Stimulated activated naive B cell treated with anti-CD40 and anti-IgM and Interleukin-4, amounts not matched to agents 10 μg/mL and 1 μg/mL and 100 μg/mL, for 72 hours (primary cell): ENCODE measurements at places on chromosomes 4 and X.

- no peak for DNase-seq
Observed at GRCh38 chrX:8048466-8048865, 121.3 kb upstream of the PNPLA4 start.

GRCh38 chrX:47201345-47201944 is 7.8 kb downstream of the UBA1 start:
- no peak for DNase-seq

DNA sequence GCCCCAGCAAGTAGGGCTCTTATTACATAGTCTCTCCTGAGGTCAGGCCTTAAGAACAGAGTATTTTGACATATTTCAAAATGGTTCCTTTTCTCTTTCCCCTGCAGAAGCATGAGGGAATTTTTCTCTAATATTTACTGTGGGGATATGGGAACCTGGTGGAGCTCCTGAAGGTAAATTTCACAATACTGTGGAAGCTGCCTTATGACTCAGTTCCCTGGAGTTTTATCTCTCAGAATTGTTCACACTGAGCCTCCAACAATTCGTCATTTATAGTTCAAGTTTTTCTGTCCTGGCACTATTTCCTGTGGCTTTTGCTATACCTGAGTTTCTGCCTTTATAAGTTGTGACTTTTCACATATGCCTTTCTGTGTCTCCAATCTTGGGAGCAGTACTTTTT is 607.2 kb upstream of the NDST4 start:
- DNase-seq: no peak

GRCh38 chr4:117783716-117784115 is 250.6 kb upstream of the NDST3 start:
- no peak for DNase-seq

DNA sequence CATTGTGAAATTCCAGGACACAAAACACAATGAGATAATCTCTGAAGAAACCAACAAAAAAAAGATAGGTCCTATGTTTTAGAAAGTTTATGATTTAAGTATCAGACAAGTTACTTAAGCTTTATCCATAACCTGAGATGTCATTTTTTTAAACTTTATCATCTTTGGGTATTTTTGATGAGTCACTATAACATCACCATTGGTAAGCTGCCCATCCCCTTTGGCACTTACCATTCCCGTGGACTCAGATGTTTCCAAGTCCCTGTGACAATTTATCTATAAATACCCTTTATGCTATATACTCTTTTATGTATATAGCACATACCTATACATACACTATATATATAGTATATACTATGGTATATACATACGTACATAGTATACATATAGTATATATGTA is 198.9 kb upstream of the GEMIN8 start:
- no peak for DNase-seq

DNA sequence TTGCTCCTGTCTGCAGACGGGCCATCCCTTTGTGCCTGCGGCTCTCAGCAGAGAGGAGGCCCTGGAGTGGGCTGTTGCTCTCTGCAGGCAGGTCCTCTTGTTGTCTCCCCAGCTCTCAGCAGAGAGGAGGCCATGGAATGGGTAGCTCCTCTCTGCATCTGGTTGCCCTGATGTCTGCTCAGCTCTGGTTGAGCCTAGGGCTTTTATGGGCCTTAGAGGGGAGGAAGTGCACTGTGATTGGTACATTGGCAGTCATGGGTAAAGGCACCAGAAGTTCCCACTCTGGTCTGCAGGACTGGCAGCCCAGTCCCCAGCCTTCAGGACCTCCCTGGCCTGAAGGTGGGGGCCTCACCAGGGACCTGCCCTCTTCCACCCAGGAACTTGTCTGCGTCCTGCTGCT is 21.5 kb downstream of the SPON2 start:
- no peak for DNase-seq

DNA sequence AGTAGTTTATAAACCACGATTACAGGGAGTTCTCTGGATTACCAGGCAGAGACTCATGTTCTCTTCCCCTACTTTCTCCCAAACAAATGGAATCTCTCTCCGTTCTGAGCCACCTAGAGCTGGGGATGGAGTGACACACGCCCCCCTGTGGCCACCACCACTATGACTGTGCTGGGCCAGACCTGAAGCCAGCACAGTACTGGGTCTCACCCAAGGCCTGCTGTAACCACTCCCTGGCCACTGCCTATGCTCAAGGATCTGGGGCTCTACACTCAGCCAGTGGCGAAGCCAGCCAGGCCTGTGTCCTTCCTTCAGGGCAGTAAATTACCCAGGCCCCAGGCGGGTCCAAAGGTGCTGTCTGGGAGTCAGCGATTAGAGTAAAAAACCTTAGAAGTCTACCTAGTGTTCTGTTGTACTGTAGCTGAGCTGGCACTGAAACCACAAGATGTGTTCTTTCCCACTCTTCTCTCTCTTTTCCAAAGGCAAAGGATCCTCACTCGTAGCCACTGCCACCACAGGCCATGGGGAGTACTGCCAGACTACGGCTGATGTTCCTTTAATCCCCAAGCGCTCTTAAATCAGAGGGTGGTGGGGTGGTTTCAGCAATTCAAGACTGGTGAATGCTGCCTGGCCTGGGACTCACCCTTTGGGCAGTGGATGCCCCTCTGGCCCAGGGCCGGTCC is 412.2 kb upstream of the ARX start:
- DNase-seq: no peak

DNA sequence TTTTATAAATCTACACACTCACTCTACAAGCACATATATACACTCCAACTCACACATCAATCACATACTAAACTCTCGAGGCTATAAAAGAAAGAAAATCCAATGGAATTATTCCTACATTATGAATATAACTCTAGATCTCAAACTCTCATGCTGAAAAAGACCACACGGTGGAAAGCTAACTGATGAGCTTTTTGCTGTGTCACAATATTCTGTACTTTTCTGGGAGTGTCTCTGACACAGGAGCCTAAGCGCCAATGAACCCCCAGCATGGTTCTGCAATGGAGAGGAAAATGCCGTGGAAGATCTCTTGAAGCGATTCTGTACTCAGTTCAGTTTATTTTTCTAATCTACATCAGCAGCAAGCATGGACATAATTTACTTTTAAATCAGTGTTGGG is 124.2 kb upstream of the ETNPPL start:
- no peak for DNase-seq

GRCh38 chr4:157992948-157993839 is 179.6 kb downstream of the GASK1B start:
- no peak for DNase-seq

DNA sequence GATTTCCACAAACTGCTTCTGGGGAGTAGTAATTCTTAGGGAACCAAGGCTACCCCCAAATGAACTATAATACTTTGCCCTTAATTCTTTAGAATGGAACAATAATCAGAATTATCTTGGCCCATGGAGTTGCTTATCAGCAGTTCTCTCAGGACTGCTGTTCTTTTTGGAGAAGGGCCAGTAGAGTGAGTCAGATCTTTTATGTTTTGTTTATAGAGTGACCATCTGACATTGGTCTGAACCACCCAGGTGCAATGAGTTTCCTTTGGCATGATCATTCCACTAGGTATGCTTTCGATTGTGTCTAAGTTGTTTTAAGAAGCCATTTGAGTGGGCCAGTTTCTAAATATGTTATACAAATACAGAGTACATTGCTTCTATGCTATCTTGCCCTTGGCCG is 31.8 kb downstream of the PRRG1 start:
- DNase-seq: no peak

GRCh38 chr4:161564230-161564834 is 599.5 kb downstream of the FSTL5 start:
- no peak for DNase-seq

GRCh38 chr4:8171984-8172924 is 13.6 kb upstream of the ABLIM2 start:
- DNase-seq: peak; percentile 87

- no peak for DNase-seq
Observed at GRCh38 chr4:20347531-20347930, 95.8 kb downstream of the SLIT2 start.

GRCh38 chr4:76894537-76895255 is 3.2 kb downstream of the SOWAHB start:
- no peak for DNase-seq

DNA sequence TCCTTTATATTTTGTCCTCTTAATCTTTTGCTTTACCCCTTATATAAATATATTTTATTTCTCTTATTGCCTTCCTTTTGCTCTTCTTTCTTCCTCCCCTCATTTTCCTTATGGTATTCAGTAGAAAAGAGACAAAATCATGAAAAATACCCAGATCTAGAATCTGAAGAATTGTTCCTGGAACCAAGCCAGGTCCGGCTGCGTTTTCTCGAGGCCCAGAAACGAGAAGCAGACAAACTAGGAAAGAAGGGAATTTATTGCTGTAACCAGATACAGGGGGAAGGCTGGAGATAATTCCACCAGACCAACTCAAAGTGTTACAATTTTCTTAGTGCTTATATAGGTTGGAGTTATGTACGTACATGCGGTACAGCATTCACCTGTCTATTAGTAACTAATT is 328.7 kb downstream of the GABRG1 start:
- no peak for DNase-seq

- no peak for DNase-seq
Observed at GRCh38 chr4:40180356-40180755, 16.5 kb upstream of the RHOH start.

DNA sequence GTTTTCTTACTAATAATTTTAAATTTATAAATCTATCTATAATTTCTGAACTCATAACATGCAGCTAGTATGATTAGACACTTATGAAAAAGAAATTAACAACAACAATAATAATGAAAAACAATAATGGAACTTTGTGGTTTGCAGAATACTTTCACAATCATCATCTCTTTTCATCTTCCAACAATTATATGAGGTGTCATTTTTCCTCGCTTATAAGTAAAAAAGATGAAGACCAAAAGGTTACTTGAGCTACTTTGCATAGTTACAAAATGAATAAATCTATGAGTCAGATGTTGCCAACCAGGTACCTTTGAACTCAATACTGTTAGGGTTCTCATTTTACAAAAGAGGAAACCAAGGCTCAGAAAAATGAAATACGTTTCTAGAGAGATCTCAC is 98.5 kb upstream of the ELOVL6 start:
- no peak for DNase-seq

- DNase-seq: no peak
Observed at GRCh38 chrX:46375831-46376230, 169.4 kb downstream of the ZNF674 start.

GRCh38 chr4:71564775-71565174 is 219.1 kb downstream of the GC start:
- no peak for DNase-seq

DNA sequence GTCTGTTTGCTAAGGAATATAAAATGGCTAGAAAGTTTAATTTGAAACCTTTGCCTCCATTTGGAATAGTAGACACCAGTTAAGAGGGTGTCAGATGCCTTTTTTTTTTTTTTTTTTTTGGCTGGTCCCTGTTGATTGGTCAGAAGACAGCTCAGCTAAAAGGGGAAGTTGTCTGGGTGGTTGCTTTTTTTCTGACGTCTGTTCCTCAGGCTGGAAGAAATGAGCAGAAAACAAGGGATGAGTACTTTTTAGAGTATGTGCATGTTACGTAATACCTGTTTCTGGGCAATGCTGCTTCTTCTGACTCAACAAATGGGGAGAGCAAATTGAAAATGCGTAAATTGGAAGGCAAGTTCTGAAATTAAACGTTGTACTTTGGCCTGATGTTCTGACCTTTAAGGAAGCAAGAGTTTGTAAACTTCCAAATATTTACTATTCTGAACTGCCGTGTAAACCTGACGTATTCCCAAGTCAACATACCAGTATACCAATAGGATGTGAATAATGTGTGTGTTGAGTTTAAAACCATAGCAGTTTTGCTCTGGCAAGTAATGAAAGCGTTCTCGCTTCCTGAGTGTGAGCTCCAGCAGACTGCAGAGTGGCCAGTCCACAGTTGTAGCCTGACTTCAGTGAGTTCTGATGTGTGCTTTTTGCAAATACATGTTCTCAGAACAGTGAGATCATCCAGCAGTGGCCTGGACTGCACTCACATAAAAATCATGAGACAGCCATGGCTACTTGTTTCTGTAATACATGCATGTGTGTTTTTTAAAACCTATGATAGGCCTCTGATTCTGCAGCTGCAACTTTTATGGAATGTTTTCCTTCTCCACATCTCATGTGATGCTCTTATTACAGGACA is 1.7 kb downstream of the SAT1 start:
- no peak for DNase-seq

DNA sequence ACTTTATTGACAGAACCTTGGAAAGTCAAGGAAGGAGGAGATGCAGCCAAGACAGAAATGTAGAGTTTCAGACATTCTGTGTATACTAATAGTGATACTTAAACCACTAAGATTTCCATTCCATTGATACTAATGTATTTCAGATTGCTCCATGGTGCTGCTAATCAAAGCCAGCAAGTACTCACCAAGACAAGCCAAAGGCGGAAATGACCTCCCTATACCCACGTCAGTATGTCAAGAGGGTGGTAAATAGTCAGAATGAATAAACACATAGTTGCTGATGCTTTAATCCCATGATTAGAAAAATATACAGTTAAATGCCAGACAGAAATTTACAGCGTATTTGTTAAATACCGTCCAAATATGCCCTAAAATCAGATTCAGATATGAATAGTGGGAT is 417.8 kb upstream of the INTU start:
- DNase-seq: no peak

DNA sequence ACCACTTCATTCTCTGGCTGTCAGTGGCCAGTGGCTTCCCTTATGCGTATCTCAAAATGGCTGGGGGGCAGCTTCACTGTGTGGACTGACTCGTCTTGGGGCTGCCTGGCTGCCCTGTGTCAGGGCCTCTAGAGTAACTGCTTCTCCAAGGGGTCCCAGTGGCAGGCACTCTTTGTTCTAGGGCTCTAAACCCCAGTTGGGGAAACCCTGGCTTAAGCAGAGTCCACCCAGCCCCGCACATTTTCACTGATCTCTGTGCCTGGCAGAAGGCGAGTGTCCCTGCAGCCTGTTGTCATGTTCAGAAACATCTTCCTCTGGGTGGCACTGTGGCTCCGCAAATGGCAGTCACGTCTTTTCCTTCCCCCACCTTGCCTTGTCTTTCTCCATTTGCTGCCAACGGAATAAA is 59.7 kb downstream of the NBDY start:
- DNase-seq: no peak

DNA sequence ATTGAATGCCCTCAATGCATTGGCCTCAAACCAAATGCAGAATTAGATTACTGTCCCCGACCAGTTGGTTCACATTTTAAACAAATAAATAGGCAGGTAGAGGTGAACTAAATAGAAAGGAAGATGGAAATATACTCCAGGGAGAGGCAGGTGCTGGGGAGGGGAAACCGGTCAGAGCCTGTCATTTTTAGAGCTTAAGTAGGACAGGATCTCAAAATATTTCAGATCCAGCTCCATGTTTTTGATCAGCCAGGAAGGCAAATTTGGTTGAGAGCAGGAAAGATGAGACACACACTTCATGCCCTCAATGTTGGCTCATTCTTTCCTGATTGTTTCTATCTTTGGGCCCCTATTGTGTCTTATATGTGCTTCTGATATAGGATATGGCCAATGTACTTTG is 206.7 kb downstream of the SHROOM3 start:
- no peak for DNase-seq

DNA sequence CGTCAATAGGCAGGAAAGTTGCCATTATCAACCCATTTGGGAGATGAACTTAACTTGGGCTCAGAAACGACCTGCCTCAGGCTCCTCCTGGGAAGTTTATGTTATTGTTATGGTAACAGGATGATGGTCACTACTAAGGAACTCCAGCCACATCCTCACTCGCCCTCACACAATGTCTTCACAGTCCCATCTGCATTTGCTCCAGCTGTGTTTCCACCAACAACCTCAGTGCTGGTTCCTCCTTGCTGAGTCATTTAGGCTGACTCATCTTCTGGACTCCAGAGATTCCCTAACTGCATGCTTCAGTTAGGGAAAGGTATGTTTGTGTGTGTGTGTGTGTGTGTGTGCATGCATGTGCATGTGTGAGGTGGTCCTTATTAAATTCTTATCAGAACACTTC is 293.4 kb upstream of the BOD1L1 start:
- no peak for DNase-seq

GRCh38 chr4:117063961-117064696 is 21.2 kb downstream of the TRAM1L1 start:
- DNase-seq: no peak
